ENCODE measurements at places on chromosomes 7 and 10. TPM values are rescaled to one million over a fixed set of nuclear protein-coding genes. Genes with fewer than 3 reads are reported as not detected.

Gene ADAM12
- total RNA-seq: 361 TPM

Gene USP6NL
- total RNA-seq: 14.1 TPM

Gene POP7
- 25.7 TPM for total RNA-seq

Gene TCTN3
- total RNA-seq: 34.4 TPM

Gene SRI
- 66.3 TPM for total RNA-seq

DNA sequence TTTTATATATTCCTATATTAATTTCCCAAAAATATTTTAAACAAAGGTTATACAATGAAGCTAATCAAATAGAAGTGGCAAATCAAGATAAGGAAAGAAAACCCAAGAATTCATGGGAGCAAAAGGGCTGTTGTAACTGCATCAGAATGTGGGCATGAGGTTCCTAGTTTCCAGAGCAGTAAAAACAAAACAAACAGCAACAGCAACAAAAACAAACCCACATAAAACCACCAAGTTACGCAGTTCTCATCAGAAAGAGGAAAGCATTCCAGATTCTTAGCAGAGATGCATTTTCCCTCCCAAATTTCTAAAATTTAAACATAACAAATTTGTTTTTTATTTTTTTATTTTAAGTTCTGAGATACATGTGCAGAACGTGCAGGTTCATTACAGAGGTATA, 34.8 kb upstream of the MSMB start:
- no peak for DNase-seq

DNA sequence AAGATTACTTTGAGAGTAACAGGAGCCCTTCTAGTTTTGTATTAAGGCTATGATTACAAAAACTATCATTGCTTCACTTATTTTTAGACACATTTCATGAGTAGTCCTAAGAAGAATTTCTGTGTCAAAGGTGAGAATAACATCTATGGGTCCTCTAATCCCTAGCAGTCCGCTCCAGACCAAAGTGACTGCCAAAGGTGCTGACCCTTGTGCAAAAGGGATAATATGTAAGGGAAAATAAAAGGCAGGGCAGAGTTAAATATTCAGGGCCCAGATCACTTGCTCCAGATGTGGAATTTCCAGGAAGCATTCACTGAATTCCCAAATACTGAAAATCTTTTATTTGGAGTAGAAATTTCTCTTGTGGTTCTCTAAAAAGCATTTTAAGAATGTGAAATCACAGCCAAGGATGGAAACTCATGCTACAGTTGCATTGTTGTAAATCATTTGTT, 29.3 kb downstream of the RHOBTB1 start:
- DNase-seq: peak; percentile 80

DNA sequence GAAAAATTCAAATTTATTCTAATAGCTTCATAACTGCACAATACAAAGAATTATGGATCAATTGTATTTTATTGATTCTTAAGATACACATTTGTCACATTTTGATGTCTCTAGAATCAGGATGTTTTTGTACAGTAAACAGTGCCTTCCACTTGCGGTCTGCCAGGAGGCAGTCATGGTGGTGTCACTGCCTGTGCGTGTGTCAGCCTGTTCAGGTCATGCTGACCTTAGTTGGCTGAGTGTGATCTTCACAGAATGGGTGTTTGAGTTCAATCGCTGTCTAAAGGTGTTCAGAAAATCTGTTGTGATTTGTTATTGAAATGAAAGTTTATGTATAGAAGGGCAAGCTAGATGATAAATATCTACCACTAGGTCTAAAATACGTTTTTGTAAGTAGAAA, 20.7 kb downstream of the SEC61A2 start:
- no peak for DNase-seq

DNA sequence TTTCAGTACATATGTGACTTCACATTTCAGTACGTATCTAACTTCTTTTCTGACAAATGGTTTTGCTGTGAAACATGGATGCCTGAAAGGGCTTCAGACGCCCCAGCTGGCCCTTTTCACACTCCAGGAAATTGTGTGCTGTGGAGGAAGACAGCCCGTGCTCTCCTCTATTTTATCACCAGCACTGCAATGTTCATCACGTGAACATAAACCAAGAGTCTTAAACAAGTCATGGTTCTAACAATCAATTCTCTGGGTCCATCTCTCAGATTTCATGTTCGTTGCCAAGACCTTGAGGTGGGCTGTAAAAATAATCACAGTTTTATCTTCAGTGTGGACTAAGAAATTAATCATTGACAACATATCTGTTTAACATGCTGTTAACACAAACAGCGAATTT, 141.2 kb downstream of the WDR37 start:
- peak; percentile 39 for DNase-seq

DNA sequence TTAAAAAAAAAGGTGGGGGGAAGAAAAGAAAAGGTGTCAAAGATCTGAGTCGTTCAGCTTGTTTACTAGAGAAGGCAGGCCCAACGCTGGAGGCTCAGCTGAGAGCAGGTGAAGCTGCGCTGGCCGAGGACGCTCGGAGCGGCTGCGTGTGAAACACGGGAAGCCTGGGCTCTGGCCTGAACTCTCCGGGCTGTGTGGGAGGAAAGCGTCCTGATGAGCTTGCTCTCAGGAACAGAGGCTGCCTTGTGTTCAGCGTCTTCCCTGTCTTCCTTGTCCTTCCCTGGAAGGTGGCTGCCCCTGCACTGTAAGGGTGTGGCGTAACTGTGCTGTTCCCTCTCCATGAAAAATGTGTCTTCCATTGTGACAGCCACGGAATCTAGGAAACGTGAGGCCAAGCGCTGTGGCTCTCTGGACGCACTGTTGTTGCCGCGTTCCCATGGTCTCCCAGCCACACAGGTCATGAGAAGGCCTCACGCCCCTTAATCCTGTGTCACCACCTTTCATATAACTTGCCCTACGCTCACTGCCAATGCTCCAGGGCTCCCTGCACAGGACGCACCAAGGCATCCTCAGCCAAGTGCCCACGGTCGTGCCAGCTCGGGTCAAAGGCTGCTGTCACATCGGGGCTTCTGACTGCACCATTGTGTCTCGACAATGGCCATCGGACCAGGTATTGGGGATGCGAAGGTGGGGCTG, 15.8 kb downstream of the IL15RA start:
- no peak for DNase-seq

GRCh38 chr10:3687510-3688081, 97.4 kb downstream of the KLF6 start:
- DNase-seq: no peak

DNA sequence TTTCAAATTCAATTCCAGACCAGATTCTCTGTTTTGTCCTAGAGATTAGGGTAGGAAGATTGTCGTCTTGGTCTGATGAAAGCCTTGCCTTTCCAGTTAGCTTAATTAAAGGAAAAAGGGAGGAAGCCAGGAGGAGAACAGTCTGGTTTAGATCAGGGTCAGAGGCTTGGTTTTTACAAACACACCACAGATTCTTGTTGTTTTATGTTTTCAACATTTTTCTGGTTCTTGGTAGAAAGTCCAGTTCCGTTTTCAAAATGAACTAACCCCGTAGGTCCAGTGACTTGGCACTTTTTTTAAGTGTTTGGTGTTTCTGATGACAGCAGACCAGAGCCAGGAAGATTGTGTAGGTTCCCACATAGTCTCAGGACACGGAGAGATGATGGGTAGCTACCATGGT, 167.1 kb upstream of the INHBA start:
- no peak for DNase-seq

GRCh38 chr7:116920359-116920758, 32.9 kb upstream of the ST7 start:
- DNase-seq: no peak

- no peak for DNase-seq
These were observed 1039.5 kb upstream of the SORCS1 start for GRCh38 chr10:108203905-108204527.

GRCh38 chr10:123417414-123417813, 248.7 kb upstream of the GPR26 start:
- DNase-seq: no peak

GRCh38 chr10:1498746-1499358, 238.5 kb downstream of the ADARB2 start:
- DNase-seq: no peak

- DNase-seq: no peak
These were observed 777.5 kb upstream of the POM121L12 start for GRCh38 chr7:52257890-52258289.

DNA sequence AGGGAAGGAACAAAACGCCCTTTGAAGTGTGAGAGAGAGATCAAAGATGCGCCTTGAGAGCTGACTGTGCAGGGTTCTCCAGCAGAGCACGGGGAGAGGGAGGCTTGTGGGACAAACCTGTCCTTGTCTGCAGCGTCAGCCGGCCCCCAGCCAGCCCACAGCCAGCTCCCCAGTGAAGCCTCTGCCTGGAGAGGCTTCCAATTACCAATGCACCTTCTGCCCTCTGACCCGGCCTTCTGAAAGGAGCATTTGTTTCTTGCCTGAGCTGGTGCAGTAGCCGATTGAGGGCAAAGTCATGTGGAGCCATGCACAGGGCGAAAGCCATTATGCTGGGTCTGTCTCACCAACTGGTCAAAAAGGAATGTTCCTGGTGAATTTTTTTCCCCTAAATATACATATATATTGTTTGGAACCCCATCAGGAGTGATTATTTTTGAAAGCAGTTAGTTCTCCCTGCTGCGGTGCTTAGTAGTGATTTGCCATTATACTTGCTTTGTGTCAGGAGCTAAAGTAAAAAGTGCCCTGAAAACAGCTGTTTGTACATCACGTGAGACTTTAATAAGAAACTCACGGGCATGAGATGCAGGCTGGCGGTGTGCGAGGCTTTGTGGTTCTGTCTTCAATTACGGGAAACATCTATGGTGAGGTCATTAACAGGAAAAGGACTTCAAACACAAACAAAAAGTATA, 268.6 kb downstream of the KLF6 start:
- no peak for DNase-seq

GRCh38 chr10:9209105-9209798, 1154.8 kb downstream of the GATA3 start:
- no peak for DNase-seq

GRCh38 chr7:159068893-159069448, 75.7 kb downstream of the VIPR2 start:
- DNase-seq: no peak

- no peak for DNase-seq
These were observed 8.8 kb downstream of the TRIM8 start for GRCh38 chr10:102653060-102653459.

- no peak for DNase-seq
These were observed 275.4 kb upstream of the PFKP start for GRCh38 chr10:2791774-2792443.

GRCh38 chr7:139044813-139045794, 9.3 kb upstream of the ZC3HAV1L start:
- no peak for DNase-seq

DNA sequence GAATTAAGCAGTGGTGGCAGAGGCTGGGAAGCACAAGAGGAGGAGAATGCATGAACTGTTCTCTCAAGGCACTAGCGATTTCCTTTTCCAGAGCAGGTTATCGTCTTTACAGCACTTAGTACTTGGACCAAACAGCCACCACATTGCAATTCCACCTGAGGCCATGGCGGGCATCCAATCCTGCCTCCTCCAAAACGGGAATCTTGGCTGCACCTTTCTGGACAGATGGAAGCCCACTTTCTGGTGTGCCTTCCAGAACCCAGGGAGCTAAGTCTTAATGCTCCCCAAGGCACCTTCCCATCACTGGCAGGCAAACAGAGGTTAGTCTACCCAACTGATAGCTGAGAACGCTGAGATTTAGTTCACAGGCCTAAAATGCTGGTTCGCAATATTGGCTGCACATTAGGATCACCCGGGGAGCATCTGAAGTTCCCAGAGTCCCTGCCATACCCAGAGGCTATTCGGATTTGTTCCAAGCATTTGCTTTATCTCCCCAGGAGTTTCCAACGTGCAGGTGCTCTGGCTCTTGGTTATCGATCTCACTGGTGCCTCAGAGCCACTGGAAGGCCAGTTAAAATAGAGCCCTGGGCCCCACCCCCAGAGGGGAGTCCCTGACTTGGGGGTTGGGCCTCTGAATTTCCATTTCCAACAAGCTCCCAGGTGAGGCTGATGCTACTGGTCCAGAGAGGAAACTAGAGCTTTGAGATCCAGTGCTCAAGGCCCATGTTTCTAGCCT, 62.2 kb downstream of the KCNMA1 start:
- DNase-seq: no peak

DNA sequence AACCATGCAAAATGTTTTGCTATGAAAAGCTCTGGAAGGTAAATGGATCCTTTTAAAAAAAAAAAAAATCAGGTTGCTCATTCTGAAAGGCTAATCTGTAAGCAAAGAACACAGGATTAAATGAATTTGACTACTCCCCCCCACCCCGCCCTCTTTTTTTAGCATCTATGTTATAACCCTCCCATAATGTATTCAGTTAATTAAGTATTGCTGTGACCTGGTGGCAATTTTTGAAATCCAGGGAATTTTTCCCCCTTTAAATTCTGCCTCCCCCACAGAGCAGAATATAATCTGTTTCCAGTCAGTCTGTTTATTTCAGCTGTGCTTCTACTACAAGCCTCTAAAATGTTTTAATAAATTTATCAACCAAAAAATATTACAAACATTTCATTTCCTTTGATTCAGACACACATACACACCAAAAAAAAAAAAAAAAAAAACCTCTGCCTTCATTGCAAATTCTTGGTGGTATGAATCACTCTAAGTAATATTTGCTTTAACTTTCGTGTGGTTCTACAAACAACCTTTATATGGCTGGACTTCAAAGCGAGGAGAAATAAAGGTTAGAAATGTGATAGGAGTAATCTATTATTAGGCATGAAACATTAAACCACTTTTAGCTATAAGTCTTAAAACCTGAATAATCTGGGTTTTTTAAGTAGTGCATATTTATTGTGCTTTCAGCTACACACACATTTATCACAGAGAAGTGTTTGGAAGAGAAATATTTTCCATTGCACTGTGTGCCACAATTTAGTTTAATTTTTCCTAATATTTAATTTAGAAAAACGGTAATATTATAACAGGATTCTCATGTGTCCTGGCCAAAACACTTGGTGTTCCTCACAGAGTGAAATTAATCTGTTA, 64.4 kb upstream of the ARID5B start:
- no peak for DNase-seq

- DNase-seq: no peak
These were observed 362.4 kb downstream of the LRMDA start for GRCh38 chr10:75793848-75794247.

DNA sequence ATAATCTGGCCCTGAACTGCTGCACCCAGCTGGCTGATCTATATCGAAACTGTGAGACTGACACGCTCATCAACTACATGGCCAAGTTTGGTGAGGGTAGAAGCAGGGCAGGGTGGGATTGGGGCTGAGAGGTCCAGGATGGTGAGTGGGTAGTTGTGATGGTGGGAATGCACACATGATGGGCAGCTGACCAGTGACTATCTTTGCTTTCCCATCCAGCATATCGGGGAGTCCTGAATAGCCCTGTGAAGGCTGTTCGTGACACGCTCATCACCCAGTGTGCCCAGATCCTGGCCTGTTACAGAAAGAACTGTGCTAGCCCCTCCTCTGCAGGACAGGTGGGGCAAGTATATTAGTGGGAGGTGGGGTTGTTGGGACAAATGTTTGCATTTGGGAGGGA, 12.5 kb upstream of the CHCHD1 start:
- no peak for DNase-seq

DNA sequence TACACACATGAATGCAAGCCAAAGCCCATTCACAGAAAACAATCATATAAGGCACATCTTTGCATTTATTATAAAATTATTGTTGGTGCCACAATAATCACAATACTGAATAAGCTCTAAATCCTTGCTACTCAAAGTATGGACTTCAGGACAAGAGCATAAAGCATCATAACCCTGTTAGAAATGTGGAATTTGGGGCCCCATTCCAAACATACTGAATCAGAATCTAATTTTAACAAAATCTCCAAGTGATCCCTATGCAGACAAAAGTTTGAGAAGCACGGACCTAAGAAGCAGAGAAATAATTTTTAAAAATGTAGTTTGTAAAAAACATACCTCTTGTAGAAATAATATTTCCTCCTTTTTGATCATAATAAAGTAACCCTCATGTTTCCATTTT, 199.2 kb downstream of the IMMP2L start:
- DNase-seq: no peak

Data from osteoblast (primary cell).